Thoracic aorta (tissue), 2 donors: ENCODE measurements at places on chromosomes 2 and 18. TPM values are rescaled to one million over a fixed set of nuclear protein-coding genes. Genes with fewer than 3 reads are reported as not detected.

Gene IAH1
- total RNA-seq = 53.6 TPM

Gene CCDC141
- 4.8 TPM for total RNA-seq

Gene CCDC85A
- 3.7 TPM for total RNA-seq

Gene LBX2
- 0.71 TPM for total RNA-seq

Gene TMEM247
- total RNA-seq = not detected

Gene FZD7
- total RNA-seq = 14.4 TPM

Gene DCAF17
- 27.3 TPM for total RNA-seq

Gene FBXO15
- not detected for total RNA-seq

Gene NIF3L1
- total RNA-seq = 15.9 TPM

Gene PDE1A
- 31.7 TPM for total RNA-seq

Gene ANKRD30BL
- not detected for total RNA-seq

Gene EGR4
- total RNA-seq = not detected

DNA sequence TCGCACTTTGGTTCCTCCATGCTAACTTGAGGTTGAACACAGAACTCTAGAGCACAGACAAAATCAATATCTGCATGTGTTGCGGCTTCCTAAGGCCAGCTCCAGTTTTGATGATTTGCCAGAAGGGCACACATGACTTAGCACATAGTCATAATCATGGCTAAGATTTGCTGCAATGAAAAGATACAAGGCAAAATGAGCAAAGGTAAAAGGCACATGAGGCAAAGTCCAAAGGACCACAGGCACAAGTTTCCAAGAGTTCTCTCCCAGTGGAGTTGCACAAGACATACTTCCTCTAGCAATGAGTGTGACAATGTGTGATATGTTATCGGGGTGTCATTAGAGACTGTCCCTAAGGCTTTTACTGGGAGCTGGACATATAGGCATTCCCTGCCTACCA is 24.2 kb upstream of the CXXC1 start:
- H3K4me3 ChIP-seq = no peak overlapping the region
- H3K27ac ChIP-seq = no peak overlapping the region

- H3K4me3 ChIP-seq = no peak overlapping the region
- H3K27ac ChIP-seq = no peak overlapping the region
- H3K36me3 ChIP-seq = no peaks in the 10 kb centered on the region
- peaks cover 42% of the 10 kb centered on the region for H3K4me1 ChIP-seq
- H3K27me3 ChIP-seq = no peaks in the 10 kb centered on the region
Observed at GRCh38 chr2:160267022-160267421, 67.0 kb upstream of the ITGB6 start.

- DNase-seq = no peak
- H3K36me3 ChIP-seq = no peaks in the 10 kb centered on the region
- H3K4me3 ChIP-seq = no peak overlapping the region
- peak overlapping the region; percentile 70 for H3K27ac ChIP-seq
- no peaks in the 10 kb centered on the region for H3K27me3 ChIP-seq
- H3K4me1 ChIP-seq = peaks cover 30% of the 10 kb centered on the region
Observed at GRCh38 chr18:61738488-61738887, 154.3 kb downstream of the RNF152 start.

DNA sequence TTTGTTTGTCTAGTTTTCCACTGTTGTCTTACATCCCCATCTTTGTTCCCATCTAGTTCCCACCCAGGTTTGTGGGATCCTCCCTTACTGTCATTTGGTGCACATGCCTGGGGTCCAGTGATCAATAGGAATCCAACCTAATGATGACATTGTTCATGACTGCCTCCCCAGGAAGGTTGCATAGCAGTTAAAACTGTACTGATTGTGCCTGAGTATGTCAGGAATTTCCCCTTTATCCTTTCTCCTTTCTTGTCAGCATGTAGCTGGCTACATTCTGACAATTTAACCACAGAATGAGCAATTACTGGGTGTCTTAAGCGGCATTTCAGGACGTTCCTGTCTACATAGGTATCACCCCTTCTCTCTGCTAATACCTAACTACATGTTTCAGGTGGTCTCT is 653.0 kb downstream of the CNTNAP5 start:
- H3K27ac ChIP-seq = no peak overlapping the region
- no peak for DNase-seq
- peaks cover under 1% of the 10 kb centered on the region for H3K4me1 ChIP-seq
- no peaks in the 10 kb centered on the region for H3K27me3 ChIP-seq

GRCh38 chr2:229715895-229716507 is 1.6 kb upstream of the DNER start:
- H3K36me3 ChIP-seq = no peaks in the 10 kb centered on the region
- no peak overlapping the region for H3K27ac ChIP-seq
- no peak overlapping the region for H3K4me3 ChIP-seq
- no peak for DNase-seq
- H3K4me1 ChIP-seq = peaks cover 3% of the 10 kb centered on the region

DNA sequence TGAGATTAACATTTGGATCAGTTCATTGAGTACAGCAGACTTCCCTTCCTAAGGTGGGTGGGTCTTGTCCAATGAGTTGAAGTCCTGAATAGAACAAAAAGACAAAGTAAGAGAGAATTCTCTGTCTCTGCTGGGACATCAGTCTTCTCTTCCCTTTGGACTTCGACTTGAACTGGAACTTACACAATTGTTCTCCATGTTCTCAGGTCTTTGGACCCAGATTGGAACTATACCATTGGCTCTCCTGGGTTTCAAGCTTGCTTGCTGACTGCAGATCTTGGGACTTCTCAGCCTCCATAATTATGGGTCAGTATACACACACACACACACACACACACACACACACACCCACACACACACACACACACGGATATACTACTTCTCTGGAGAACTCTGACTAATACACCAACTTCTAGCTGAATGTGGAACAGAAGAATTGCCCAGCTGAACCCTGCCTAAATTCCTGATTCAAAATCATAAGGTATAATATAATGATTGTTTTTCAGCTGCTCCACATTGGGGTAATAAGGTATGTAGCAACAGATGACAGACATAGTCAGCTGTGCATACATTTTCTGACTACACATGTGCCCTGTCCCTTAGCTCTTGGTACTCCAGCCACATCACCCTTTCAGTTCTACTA is 214.0 kb downstream of the TGIF1 start:
- H3K27me3 ChIP-seq = no peaks in the 10 kb centered on the region
- no peak overlapping the region for H3K27ac ChIP-seq
- H3K36me3 ChIP-seq = no peaks in the 10 kb centered on the region
- no peak for DNase-seq
- H3K4me3 ChIP-seq = no peak overlapping the region

GRCh38 chr2:102661846-102662245 is 42.5 kb downstream of the SLC9A2 start:
- no peaks in the 10 kb centered on the region for H3K36me3 ChIP-seq
- no peak overlapping the region for H3K27ac ChIP-seq
- H3K4me1 ChIP-seq = no peaks in the 10 kb centered on the region
- H3K4me3 ChIP-seq = no peak overlapping the region

GRCh38 chr2:71226096-71226964 is 573 bp downstream of the PAIP2B start:
- no peak for DNase-seq
- peak overlapping the region; percentile 87 for H3K4me3 ChIP-seq
- H3K27me3 ChIP-seq = no peaks in the 10 kb centered on the region
- no peaks in the 10 kb centered on the region for H3K36me3 ChIP-seq

DNA sequence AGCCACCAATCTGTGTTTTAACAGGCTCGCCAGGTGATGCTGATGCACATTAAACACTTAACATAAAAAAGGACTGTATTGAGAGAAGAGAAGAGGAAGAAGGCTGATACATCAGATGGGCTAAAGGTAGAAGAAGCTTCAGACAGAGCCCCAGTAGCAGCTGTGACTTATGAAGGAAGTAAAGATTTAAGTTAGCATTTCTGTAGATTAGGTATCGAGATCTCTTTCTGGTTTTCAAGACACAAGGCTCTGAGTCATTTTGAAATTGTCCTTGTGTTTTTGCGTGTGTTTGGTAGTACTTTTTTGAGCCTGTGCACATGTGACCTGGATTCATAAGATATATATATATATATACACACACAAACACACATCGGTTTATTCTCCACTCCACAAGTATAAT is 40.6 kb upstream of the GCFC2 start:
- no peak for DNase-seq
- no peaks in the 10 kb centered on the region for H3K27me3 ChIP-seq
- H3K4me3 ChIP-seq = no peak overlapping the region
- no peaks in the 10 kb centered on the region for H3K36me3 ChIP-seq
- H3K27ac ChIP-seq = no peak overlapping the region

DNA sequence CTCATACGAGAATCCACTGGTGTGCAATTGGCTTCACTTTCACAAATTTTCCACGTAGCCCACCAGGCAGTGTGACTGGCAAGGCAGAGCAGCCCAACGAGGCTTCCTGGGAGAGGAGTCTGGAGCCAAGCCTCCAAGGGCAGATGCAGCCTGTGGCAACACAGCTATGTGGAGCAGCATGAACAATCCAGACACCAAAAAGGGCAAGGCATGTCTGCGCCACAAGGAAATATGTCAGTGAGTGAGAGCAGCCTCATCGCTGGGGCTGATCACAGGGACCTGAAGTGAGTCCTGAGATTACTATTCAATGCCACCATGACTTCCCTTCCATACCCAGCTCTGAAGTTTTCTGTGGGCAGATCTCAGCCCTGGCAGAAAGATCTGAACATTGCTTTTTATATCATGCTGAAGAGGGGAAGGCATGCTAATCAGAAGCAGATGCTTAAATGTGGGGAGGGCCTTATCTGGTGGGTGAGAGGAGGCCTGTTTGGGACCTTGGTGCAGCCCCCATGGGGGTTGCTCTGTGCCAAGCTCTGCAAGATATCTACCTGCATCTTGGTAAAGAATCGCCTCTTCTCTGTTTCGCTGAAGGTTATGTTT is 40.0 kb upstream of the PUM2 start:
- no peak for DNase-seq
- no peaks in the 10 kb centered on the region for H3K4me1 ChIP-seq
- no peak overlapping the region for H3K27ac ChIP-seq
- no peaks in the 10 kb centered on the region for H3K27me3 ChIP-seq
- no peaks in the 10 kb centered on the region for H3K36me3 ChIP-seq

DNA sequence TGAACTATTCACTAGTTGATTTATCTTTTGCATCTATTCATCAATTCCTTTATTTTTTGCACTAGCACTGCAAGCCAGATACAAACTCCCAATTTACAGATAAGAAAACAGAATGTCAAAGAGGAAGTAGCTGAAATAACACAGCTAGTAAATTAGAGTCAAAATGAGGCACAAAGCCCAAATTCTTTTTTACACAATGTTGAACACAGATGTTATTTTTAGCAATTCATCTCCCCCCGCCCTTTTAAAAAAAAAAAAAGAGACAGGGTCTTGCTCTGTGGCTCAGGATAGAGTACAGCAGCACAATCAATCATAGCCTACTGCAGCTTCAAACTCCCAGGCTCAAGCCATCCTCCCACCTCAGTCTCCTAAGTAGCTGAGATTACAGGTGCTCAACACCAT is 127.8 kb downstream of the CCBE1 start:
- H3K36me3 ChIP-seq = no peaks in the 10 kb centered on the region
- no peaks in the 10 kb centered on the region for H3K27me3 ChIP-seq
- DNase-seq = no peak
- H3K4me1 ChIP-seq = no peaks in the 10 kb centered on the region

DNA sequence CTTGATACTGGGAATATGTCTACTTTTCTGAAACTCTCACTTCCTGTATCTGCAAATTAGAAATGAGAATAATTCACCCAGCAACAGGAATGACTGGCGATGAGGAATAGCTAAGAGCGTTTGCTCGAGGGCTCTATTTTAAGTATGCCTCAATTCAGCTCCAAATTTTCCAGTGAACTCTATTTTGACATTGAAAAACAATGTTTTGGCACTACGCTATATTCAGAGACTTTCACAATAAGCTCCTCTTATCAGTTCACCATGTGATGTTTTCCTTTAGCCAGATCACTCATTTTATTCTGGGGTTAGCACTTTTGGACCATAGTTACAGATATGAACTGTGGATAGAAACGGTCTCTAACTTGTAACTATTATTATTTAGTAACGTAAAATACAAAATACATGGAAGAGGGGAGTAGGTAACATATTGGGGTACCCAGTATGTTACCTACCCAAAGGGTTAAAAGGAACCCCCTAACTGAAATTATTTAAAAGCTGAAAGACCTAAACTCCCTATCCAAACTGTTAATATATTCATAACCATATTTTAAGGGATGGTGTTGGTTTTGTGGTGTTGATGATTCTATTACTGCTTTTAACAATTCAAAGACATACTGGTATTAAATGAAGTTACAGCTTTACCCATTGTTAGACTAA is 28.1 kb downstream of the SLC40A1 start:
- DNase-seq = no peak
- peaks cover 89% of the 10 kb centered on the region for H3K4me1 ChIP-seq
- H3K27me3 ChIP-seq = no peaks in the 10 kb centered on the region

DNA sequence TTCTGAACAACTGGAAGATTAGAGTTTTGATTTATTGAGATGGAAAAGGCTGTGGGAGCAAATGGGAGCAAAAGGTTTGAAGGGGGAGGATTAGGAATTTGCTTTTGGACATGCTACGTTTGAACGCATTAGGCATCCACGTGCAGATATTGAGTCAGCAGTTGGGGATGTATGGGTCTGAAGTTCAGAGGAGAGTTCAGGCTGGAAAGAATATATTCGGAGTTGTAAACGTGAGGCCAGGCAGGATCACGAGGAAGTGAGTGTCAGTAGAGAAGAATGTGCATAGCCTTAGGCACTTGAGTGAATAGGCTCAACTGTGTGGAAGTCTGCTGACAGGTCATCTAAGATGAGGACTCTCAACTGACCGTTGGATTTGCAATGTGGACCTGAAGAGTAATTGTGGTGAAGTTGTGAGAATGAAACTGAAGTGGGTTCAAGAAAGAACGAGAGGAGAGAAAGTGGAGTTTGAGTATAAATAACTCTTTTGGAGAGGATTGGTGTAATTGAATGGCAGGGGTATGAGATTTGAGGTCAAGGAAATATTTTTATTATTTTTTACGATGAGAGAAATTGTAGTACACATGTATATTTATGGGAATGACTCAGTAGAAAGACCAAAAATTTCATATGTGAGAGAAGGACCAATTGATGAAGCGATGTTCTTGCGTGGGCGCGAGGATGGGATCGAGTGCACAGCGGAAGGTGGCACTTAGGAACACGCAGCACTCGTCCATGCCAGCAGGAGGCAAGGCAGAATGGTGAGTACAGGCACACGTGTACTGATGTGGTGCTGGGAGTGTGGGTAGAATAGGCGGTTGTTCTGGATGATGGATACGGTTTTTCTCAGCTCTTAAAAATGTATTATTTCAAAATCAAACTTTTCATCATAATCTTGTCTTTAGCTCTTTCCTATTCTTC is 40.5 kb upstream of the POLE4 start:
- H3K4me3 ChIP-seq = no peak overlapping the region
- no peaks in the 10 kb centered on the region for H3K4me1 ChIP-seq
- H3K27me3 ChIP-seq = no peaks in the 10 kb centered on the region

DNA sequence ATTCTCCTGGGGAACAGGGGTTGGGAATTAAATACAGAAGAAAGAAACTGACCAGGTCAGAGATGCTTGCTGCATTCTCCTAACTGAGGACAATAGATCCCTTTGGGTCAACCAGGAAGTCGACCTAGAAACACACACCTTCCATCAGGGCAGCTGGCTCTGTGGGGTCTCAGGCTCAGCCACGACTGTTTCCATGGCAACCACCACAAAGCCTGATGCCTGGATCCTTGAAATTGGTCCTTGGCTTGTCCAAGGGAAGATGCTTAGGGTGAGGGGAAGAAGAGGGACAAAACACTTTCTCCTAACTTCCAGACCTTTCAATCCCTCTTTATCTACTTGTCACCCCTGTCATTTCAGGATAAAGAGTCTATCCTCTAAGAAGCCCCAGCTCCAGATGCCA is 194.4 kb downstream of the ALK start:
- H3K4me1 ChIP-seq = no peaks in the 10 kb centered on the region
- H3K4me3 ChIP-seq = no peak overlapping the region
